Right renal pelvis (tissue), 4 donors: ENCODE measurements at places on chromosomes 5 and 9. TPM values are rescaled to one million over a fixed set of nuclear protein-coding genes. Genes with fewer than 3 reads are reported as not detected.

DNA sequence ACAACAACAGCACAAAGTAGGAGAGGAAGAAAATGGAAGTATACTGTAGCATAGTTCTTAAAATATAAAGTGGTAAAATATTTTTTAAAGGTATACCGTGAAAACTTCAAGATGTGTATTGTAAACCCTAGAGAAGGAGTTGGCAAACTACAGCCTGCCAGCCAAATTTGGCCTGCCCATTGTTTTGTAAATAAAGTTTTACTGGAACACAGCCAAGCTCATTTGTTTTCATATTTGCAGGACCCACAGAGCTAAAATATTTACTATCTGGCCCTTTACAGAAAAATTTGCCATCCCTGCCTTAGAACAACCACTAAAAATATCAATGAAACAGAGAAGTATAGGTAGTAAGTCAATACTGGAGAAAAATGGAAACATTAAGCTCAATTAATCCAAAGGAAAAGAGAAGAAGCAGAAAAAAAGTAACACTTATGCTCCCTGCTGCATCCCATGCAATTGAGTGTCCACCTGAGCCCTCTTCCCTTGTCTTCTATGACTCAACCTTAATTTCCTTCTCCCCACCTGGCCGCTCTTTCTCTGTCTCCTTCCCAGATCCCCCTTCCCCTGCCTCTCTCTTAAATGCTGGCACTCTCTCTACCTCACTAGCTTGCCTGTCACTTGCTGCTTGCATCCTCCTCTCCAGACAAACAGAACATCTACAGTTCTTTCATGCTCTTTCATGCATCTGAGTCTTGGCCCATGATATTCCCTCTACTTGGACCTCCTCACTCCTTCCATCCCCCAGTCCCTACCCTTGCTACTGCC, 50.6 kb upstream of the FER start:
- no peak for DNase-seq

GRCh38 chr5:179201986-179202385, 141.8 kb downstream of the ZNF354C start:
- no peak for DNase-seq

- no peak for DNase-seq
Measured at GRCh38 chr5:149605998-149606724, 24.9 kb downstream of the ARHGEF37 start.

SLC12A2 gene
- polyA plus RNA-seq = 31.5 TPM
